Neural crest cell (in vitro differentiated cells): ENCODE measurements at places on chromosomes 11 and 22. TPM values are rescaled to one million over a fixed set of nuclear protein-coding genes. Genes with fewer than 3 reads are reported as not detected.

The TRIM22 gene
- 2.2 and 3.1 TPM in 2 replicates for total RNA-seq

The MUC5B gene
- 0.36 and 0.42 TPM in 2 replicates for total RNA-seq

The RRP8 gene
- total RNA-seq, result 22.5 and 23.7 TPM in 2 replicates

The P2RX3 gene
- 14.3 and 15.5 TPM in 2 replicates for total RNA-seq

GRCh38 chr22:37675930-37676735, 697 bp downstream of the LGALS1 start:
- no peak for DNase-seq
